Activated CD4-positive, alpha-beta T cell treated with anti-CD3 and anti-CD28 coated beads, Interleukin-2, Interleukin-4, amounts not matched to agents 100 ng/mL and 50 ng/mL, durations not matched to agents 16 hours and 8 hours (primary cell): ENCODE measurements at places on chromosomes 3 and 15.
A peak's percentile ranks its signal among the peaks of the same experiment; 100 is the strongest.

DNA sequence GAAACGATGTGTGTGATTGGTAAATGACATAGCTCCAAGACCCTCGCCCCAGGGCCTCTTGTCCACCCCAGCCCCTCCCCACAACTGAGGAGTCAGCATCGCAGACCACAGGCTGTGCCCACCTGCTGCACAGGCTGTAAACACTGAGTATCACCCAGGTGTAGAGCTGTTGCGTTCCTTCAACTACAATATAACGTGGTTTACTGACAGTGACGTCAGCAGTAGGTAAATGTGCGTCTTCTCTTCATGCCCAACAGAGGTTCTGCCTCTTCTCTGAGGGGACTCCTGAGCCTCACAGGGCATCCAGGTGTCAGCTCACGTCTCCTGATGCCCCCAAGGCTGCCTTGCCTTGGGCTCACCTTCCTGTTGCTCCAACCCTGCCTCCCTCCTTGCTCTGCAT is 395.1 kb downstream of the CACNA2D3 start:
- no peak for DNase-seq

- DNase-seq: no peak
Measured at GRCh38 chr3:37990527-37990926, at the start of gene VILL. TSS of gene VILL (plus strand) at chr3:37990786. CDS start at chr3:37993673, 2,887 bp downstream.

- no peak for DNase-seq
Measured at GRCh38 chr3:194148383-194148782, 12.4 kb downstream of the HES1 start.

DNA sequence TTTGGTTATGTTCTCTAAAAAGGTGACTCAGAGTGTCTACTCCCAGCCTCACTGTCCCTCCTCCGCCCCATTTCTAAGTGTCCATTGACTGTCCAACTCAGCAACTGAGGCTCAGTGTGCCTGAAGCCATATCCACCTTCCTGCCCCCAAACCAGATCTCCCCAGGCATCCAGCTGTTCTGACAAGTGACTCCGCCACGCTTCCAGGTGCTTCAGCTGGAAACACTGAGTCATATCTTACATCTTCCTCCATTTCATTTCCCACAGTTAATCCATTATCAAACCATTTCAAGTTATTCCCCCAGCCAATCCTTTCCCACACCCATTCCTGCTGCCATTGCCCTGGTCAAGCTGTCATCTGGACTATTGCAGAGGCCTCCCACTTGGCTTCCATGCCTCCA is 17.1 kb downstream of the MAGEF1 start:
- DNase-seq: no peak

DNA sequence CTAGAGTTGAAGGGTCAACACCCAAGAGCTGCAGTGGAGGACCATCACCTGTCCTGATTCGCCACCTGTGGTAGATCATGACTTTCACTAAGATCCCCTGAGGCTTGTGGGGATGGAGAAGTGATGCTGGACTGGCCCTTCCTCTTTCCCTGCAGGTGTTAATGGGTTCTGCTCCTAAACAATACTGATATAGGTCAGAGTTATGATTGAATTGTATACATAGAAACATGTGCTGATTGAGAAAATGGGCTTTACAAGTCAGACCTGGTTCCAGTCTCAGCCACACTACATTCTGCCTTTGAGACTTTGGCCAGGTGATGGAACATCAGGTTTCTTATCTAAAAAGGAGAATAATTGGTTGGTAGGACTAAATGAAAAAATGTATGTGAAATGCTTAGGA is 418.9 kb upstream of the TPRG1 start:
- DNase-seq: no peak

GRCh38 chr15:70412794-70413193 is 315.1 kb upstream of the TLE3 start:
- no peak for DNase-seq

GRCh38 chr3:73653877-73654276 is 29.1 kb upstream of the PDZRN3 start:
- DNase-seq: no peak

DNA sequence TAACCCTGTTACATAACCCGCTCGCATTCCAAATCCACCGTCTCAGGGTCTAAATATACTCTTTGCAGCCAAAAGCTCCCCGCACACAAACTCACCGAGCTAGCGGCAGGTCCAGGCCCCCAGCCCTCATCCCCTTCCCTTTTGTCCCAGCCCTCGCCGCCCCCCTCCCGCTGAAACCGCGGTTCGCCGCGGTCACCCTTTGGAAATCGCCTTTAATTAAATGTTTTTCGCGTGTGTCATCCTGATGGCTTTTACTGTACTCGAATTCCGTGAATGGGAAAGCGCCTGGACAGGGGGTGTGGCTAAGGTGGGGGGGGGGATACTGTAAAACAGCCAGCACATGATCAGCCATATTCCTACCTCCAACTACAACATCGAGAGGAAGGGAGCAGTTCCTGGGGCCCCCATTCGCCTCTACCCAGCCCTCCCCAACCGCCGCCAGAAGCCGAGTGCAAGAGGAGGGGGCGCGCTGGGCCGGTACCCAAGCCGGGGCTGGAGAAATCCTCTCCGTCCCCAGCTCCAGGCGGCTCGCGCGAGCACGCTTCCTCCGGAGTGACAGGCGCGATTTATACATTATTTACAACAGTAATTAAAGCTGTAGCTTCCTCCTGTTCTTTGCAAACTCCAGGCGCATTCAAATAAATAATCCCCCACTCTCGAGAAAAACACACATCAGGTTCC is 1.7 kb downstream of the RORA start:
- no peak for DNase-seq

DNA sequence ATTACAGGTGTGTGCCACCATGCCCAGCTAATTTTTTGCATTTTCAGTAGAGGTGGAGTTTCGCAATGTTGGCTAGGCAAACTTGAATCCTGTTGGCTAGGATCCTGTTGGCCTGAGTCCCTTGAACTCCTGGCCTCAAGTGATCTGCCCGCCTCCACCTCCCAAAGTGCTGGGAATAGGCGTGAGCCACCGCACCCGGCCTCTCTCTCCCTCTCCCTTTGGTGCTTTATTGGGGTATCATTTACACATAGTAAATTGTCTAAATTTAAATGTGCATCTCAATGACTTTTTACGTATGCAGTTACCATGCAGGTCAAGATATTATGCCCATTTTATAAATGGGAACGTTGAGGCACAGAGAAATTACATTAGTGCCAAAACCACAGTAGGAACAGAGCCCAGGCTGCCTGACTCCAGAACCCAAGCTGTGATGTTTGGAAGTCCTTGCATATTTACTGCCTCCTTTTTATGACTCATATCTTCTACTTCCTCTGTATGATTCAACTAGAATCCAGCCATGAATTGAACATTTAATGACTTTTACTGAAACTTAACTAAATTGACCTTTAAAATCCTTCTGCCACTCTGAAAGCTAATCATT is 34.0 kb upstream of the RPP14 start:
- peak; percentile 44 for DNase-seq

DNA sequence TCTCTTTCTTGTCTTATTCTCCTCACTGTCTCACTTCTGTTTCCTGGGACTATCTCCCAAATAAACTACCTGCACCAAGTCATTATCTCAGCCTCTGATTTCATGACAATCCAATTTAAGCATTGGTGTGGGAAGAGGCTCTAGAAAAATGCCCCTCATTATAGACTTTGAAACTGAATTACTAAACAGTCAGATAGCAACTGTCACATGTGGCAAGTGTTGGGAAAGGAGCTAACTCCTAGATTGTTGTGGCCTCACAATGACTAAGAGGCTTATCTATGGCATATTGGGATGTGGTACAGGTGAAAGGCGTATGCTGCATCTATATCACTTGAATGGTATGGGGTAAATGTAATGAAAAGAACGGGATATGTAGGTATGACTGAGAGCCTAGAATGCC is 103.5 kb upstream of the CCDC54 start:
- no peak for DNase-seq

- DNase-seq: no peak
Measured at GRCh38 chr3:123036352-123037014, 8.9 kb upstream of the SEMA5B start.

DNA sequence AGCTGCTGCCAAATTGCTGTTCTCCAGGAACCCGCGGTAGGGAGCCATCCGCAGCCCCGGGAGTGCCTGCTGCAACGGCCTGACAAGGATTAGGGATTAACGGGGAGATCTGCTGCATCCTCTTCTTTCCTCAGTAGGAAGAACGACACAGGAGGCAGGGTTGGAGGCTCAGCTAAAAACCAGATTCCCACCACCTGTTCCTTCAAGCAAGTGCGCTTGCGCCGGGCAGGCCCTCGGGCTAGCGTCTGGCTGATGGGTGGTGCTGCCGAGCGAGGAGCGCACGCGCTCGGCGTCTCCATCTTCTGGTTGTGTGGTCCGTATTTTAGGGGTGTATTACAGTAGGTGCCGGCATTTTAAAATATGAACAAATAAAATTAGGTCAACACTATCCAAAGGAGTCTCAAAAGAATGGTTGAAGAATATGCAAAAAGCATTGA is 25.4 kb upstream of the SLC25A26 start:
- peak; percentile 3 for DNase-seq

- no peak for DNase-seq
Measured at GRCh38 chr3:49122451-49122850, 1.8 kb upstream of the USP19 start.

DNA sequence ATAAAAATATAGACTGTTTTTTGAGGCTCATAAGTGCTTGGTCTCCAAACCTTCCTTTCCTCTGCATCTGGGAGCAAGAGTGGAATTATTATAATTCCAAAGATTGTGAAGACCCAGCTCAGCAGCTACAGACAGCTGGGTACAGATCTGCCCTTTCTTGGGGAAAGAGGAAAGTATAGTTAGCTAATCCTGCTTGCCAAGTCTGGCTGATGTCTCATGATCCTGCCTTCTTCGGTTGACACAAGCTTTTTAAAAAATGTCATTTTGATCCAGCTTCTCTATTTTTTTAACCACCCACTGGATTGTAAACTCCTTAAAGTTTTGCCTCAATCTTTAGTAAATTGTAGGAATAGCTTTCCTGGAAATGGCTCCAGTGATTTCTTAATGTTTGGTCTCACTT is 181.1 kb downstream of the LRTM1 start:
- no peak for DNase-seq

- DNase-seq: no peak
Measured at GRCh38 chr15:84947947-84948830, 33.5 kb upstream of the PDE8A start.

DNA sequence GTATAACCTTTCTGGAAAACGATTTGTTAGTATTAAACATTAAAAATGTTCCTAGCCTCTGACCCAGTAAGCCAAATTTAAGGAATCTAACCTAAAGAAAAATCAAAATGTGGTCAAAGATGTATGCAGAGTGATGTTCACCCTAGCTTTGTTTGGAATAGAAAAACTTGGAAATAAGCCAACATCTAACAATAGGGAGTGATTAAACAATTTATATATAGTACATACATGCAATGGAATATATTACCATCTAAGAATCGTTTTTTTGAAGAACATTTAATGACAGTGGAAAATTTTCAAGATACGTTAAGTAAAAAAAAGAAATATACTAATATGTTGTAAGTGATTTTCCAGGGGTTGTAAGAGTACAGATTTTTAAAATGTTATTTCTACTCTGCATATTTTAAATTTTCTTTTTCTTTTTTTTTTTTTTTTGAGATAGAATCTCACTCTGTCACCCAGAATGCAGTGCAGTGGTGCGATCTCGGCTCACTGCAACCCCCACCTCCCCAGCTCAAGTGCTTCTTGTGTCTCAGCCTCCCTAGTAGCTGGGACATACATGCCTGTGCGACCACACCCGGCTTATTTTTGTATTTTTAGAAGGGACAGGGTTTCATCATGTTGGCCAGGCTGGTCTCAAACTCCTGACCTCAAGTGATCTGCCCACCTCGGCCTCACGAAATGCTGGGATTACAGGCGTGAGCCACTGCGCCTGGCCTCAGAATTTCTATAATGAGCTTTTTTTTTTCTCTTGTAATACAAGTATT is 54.9 kb downstream of the ANP32A start:
- DNase-seq: no peak

- no peak for DNase-seq
Measured at GRCh38 chr15:57485869-57486268, 105.8 kb upstream of the MYZAP start.

DNA sequence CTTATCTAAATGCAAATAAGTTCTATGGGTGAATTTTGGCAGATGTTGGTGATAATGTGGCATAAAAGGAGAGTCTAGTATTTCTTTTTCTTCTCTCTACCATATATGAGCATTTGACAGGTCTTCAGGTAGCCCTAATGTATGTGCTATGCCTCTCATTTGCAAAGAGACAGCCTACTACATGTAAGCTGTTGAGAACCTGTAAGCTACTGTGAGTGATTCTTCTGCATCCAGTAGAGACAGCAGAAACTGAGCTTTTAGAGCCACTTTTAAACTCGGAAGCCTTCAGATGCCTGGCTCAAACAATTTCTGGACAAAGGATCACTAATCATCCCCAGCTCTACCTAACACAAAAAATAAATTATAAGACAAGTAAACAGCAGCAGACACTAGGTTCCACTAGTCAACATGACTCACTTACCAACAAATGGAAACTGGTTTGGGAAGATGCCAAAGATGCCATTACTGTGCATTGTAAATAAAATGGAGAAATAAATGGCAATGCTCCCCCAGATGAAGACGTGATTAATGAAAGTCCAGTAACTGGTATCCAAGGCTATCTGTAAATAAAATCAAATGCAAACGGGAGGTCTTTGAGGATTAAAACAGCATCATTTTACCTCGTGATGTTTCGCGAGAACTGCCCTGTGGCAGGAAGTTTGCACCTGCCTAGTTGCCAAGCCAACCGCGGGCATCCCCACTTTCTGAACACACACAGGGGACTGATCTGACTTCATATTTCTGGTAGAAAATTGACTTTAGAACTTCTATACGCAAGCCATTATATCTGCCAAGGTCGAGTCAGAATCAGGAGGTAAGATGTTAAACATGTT is 245.3 kb downstream of the DTWD1 start:
- no peak for DNase-seq

GRCh38 chr15:85925649-85926237 is 131.0 kb upstream of the KLHL25 start:
- DNase-seq: no peak

GRCh38 chr15:72482275-72482674 is 8.1 kb downstream of the ARIH1 start:
- DNase-seq: no peak

DNA sequence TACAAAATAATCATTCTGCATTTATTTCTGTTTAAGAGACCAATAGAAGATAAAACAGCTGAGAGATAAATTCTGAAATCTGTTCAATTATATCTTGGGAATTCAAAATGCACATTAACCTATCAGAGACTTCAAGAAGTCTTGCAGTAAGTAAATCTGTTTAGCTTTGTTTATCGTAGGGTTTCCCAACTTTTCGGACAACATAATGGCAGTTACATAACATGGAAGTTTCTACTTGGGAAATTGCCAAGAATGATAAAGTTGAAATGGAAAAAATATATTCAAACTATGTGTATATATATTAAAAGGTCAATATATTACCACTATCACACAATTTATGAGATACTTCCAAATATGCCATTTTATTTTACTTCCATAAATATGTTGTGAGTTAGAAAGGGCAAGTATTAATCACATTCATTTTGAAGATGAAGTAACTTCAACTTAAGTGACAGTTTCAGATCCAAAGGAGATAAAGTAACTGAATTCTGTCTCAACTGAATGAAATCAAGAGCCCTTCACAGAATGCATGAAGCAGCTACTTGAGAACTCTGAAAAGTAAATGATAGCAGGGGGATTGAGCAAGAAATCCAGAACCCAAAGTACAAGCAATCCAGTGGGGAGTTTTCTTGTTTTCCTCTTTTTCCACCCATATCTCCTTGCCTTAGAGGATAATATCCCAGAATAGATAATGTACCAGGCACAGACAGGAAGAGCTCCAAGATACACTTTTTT is 108.8 kb downstream of the PLOD2 start:
- DNase-seq: no peak
